ENCODE measurements at places on chromosomes 3 and 15. TPM values are rescaled to one million over a fixed set of nuclear protein-coding genes. Genes with fewer than 3 reads are reported as not detected.

SLC28A2 gene
- total RNA-seq, result not detected

GLDN gene
- total RNA-seq, result 2.2 TPM

CP gene
- total RNA-seq, result 5.6 TPM

KCNMB3 gene
- 4.1 TPM for total RNA-seq

ALG1L2 gene
- total RNA-seq, result not detected

HYKK gene
- 5.8 TPM for total RNA-seq

PCLAF gene
- total RNA-seq, result not detected

DAZL gene
- total RNA-seq, result not detected

MEIS2 gene
- 53.8 TPM for total RNA-seq

HIGD2B gene
- not detected for total RNA-seq

RETNLB gene
- not detected for total RNA-seq

TGM5 gene
- 0.33 TPM for total RNA-seq

ACTC1 gene
- 4.7 TPM for total RNA-seq

SUSD5 gene
- 0.42 TPM for total RNA-seq

LRRC34 gene
- 2.1 TPM for total RNA-seq

NDN gene
- total RNA-seq, result 40.7 TPM

KCTD6 gene
- 15.7 TPM for total RNA-seq

PCSK6 gene
- 13.6 TPM for total RNA-seq

TAGLN3 gene
- 0.83 TPM for total RNA-seq

PRR20G gene
- not detected for total RNA-seq

B3GNT5 gene
- total RNA-seq, result 11.3 TPM

ABHD6 gene
- total RNA-seq, result 17.0 TPM
